ENCODE measurements at places on chromosomes 3 and 15.

GRCh38 chr3:134094491-134094890 is 64.8 kb upstream of the SLCO2A1 start:
- no peak for DNase-seq

- DNase-seq: peak; percentile 85
Measured at GRCh38 chr3:159804726-159805410, 183.8 kb upstream of the IL12A start.

DNA sequence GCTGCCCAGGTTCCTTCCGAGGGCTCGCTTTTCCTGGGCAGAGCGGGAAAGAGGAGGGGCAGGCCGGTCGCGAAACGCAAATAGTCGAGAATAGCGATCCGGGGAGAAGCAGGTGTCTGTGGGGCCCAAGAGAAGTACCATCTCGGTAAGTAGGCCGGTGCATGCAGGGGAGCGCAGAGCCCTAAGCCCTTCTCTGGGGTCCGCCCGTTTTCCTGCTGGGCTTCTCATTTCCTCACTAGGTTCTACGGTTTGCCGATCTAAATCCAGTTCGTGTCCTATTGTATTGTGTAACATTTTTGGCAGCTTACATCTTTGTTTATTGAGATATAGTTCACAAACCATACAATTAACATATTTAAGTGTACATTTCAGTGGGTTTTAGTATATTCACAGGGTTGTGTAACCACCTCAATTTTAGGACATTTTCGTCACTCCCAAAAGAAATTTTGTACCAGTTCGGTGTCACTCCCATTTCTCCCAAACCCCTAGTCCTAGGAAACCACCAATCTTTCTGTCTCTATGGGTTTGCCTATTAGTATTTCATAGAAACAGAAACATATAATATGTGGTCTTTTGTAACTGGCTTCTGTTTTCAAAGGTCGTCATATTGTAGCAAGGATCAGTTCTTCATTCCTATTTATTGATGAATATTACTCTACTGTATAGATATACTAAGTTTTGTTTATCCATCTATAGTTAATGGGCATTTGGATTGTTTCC is 6.8 kb upstream of the TRIM69 start:
- peak; percentile 65 for DNase-seq

- no peak for DNase-seq
Measured at GRCh38 chr3:29679944-29680343, 399.1 kb downstream of the RBMS3 start.

DNA sequence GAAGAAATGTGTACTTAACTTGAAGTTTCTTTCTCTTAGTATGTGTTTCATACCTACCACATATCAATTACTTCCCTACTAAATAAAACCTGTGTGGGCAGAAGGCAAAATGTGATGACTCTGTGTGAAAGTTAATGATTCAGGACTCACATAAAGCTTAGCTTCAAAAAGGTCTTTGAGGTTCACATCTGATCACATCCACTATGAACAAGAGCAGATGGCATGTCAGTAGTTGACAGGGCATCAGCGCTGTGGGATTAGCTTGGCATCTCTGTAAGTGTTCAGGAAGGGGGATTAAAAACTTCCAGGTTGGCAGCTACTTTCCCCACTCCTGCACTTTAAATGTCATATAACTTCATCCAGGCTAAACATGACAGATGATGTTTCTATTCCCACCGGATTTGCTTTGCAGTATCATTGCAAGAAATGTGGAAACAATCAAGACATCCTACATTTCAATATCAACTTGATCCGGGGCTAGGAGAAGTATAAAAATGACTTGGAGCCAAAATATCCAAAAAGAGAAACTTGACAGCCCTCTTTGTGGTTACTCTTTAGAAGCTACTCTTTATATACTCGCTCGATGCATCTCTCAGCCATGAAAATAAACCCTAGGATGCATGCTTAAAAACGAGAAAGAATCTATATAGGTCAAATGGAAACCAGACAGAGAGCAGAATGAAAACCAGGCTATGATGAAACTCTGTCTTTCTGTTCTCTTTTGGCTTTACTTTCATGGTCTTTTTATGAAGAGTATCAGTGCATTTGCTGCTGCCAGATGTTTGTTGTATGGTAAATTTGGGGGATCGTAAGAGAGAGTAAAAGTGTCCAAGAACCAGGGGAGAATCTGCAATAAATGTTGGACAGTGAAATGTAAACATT is 273.1 kb upstream of the ALCAM start:
- no peak for DNase-seq

GRCh38 chr15:58611731-58612676 is 137.5 kb downstream of the ADAM10 start:
- no peak for DNase-seq

DNA sequence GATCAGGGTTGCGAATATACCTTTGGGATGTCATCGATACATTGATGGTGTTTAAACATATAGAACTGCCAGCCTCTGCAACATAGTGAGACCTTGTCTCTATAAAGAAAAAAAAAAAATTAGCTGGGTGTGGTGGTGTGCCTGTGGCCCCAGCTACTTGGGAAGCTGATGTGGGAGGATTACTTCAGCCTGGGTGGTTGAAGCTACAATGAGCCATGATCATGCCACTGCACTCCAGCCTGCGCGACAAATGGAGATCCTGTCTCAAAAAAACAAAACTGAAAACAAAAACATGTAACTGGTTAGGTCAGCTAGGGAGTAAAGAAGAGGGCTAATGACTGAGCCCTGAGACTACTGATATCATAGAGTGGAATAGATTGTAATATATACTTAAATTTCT is 30.7 kb upstream of the MGA start:
- DNase-seq: no peak

GRCh38 chr15:36106640-36107335 is 472.6 kb upstream of the CDIN1 start:
- no peak for DNase-seq

GRCh38 chr15:70557521-70558258 is 205.7 kb downstream of the UACA start:
- no peak for DNase-seq

GRCh38 chr3:45803252-45803935 is 7.1 kb upstream of the SLC6A20 start:
- no peak for DNase-seq

DNA sequence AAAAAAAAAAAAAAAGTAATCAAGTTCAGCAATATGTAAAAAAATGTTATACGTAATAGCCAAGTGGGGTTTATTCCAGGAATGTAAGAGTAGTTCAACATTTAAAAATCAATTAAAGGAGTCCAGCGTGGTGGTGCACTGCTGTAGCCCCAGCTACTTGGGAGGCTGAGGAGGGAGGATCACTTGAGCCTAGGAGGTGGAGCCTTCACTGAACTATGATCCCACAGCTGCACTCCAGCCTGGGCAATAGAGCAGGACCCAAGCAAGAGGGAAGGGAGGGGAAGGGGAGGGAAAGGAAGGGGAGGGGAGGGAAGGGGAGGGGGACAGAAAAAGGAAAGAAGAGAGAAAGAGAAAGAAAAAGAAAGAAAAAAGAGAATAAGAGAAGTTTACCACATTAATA is 10.7 kb upstream of the TOPBP1 start:
- DNase-seq: no peak

- DNase-seq: no peak
Measured at GRCh38 chr3:5731100-5731499, 543.6 kb downstream of the EDEM1 start.
